Inflammatory macrophage treated with lipopolysaccharide for 4 hours (primary cell): ENCODE measurements at places on chromosomes 6 and 20.

DNA sequence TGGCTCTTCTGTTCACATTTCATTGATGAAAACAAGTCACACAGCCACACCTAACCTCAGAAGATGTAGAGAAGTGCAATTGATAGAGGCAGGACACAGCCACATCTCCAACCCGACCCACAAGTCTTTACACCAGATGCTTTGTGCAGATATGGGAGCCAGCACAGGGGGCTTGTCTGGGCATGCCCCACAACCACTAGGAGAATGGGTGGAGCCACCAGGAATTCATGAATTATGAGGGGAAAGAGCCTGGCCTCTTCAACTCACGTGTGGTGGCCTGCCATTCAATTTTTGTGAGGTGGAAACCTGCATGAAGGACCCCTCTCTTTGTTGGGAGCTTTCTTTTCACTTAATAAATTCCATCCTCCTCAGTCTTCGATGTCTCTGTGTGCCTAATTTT is 79.1 kb downstream of the OGFRL1 start:
- DNase-seq: no peak

DNA sequence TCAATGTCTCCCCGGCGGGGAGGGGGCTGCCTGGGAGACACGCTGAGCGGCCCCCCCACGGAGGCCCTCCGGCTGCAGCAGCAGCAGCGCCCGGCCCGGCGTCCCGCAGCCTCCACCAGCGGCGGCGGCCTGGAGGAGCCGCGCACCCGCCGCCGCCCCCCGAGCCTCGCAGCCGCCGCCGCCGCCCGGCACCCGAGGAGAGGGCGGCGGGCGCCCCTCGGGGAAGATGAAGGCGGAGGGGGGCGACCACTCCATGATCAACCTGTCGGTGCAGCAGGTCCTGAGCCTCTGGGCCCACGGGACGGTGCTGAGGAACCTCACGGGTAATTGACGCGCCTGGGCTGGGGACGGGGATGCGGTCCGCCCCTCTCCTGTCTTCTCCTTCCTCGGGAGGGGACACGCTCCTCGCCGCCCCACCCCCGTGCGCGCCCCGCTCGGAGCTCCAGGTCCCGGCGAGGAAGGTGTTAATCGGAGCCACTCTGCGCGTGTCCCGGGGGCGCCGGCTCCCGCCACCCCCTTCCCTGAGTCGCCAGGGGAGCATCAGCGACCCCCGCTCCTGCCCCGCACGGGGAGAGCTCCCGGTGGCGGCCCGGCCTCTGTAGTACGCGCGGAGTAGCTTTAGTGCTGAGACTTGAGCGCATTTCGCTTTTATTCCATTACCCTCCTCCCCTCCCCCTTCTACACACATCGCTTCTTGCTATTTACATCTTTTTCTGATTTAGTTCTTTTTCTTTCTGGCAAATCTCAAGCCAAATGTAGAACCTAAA is 686 bp downstream of the TMEM170B start:
- peak; percentile 27 for DNase-seq

- no peak for DNase-seq
Observed at GRCh38 chr6:158629367-158630221, 14.9 kb downstream of the DYNLT1 start.

- no peak for DNase-seq
Observed at GRCh38 chr6:24689964-24690363, 23.1 kb downstream of the ACOT13 start.

DNA sequence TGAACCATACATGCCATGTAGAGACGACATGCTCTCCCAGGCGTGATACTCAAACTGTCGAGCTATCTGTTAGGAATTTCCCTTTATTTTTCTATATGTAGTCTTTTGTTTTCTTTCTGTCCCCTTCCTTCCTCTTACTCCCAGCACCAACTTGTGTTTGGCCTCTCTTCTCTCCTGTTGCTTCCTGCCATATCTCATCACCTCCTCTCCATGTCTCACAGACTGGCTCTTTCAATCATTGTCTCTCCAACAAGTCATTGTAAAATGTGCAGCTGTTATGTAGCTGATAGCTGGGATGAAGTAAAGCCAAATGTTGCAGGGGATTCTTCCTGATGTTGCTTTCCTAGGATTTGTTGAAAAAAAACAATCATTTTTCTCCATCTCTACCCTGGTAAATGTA is 234.5 kb downstream of the TMEM242 start:
- DNase-seq: no peak

- DNase-seq: no peak
Observed at GRCh38 chr6:111725446-111726112, 119.9 kb upstream of the TRAF3IP2 start.

GRCh38 chr6:44047179-44047546 is 80.1 kb downstream of the MRPL14 start:
- DNase-seq: no peak

GRCh38 chr6:53205778-53206177 is 57.1 kb upstream of the GCM1 start:
- DNase-seq: no peak

DNA sequence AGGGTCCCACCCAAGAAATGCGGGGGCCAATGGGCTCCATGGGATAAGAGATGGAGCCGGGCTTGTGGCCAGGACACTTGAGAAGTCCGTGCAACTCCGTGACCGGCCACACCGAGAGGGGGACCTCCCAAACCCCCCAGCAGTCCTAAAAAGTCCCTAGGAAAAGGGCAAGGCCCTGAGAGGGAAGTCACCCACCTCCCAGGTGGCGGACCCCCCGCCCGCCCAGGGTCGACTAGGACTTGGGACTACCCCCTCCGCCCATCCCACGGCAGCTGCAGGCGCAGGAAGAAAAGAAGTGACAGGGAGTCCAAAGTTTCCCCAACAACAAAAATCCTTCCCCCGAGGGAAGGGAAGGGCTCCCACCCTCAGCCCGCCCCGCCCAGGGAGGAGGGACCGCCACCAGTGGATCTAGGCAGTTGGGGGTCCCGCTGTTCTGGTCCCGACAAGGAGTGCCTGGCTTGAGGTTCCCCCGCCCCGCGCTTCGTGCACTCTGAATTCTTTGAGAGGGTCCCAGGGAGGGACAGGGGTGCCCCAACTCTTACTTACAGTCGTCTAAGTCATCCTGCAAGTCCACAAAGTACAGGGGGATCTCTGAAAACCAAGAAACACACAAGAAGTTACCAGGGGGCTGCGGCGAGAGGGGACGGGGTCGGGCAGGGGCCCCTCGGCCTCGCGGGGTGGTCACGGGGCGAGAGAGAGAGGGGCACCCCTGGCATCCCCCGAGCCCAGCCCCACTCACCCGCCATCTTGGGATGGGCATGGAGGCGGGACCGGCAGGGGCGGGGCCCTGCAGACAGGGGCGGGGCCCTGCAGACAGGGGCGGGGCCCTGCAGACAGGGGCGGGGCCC is 611 bp upstream of the RAB22A start:
- DNase-seq: peak; percentile 63

GRCh38 chr6:82959385-82959941 is 106.2 kb downstream of the UBE3D start:
- no peak for DNase-seq

DNA sequence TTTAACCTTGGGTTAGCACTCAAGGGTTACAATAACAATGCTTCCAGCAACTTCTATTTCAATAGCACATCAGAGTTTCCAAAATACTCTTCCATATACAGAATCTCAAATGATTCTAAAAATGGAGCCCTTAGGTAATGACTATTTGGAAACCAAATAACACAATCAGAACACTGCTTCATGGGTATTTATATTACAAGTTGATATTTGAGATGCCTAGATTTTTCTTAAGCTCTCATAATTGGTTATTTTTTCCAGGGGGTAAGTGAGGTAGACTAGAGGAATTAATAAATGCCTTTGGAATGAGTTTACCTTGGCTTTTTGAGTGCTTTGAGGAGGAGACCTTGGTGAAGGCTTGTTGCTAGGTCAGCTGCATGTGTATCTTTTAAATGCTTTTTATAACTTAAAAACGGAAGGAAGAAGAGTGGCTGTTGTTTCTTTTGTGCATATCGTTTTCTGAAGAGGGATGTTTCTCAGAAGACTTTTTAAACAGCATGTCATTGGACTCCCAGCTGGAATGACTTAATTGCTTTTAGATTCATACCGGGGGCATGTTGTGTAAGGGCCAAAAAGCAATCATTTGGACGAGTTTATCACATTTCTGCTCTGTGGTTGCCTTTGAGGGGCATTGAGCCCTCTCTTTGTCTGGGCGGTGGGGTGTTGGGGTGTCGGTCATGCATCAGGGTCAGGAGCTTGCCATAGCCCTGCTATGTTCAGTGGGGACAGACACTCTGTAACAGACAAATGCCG is 186.0 kb downstream of the DTNBP1 start:
- no peak for DNase-seq

DNA sequence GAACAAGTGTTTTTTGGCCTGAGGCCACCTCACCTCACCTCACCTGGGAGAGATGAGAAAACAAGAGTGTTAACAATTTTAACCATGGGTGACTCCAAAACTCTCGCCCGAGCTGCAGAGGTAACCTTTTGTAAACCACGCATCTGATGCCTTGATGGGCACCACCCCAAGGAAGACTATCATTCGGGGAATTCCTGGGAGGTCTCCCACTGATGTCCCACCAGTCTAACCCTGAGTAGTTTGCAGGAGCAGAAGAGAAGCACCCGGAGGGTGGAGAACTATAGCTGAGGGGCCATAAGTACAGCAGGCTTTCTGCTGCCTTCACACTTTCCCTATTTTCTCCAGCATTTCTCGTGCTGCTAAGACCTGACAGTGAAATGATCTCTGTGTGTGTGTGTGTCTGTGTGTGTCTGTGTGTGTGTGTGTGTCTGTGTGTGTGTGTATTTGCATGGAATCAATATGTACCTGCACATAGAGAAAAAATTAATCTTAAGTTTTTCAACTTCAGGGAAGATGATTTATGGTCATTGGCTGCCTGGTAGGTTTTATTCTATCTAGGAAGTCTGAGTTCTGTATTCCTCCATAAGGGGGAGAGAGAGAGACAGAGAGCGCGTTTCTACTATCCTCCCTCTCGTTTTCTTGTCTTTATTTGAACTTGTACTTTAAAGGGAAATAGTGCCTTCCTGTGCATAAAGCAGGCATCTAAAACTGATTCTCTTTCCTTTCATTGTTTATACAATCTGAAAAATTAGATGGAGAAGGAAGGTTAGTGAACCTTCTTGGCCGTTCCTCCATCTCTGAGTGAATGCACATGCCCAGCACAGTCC is 75.8 kb downstream of the CAP2 start:
- DNase-seq: no peak

DNA sequence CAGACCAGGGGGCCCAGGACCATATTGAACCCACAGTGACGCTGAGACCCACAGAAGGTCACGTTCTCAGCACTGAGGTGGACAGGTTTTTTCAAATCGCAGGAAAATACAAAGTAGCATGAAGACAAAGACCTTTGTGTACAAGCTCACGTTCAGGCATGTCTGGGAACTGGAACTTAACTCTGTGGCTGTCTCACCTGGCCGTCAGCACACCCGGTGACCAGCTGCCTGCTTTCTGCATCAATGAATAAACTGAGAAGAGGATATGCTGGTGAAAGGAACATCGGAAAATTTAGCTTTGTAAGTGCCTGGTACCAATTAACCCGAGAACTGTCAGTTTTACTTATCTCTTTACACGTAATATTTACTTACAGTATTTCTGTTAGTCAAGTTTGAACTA is 36.5 kb downstream of the WDR27 start:
- DNase-seq: no peak

- DNase-seq: no peak
Observed at GRCh38 chr6:6191909-6192308, 128.6 kb downstream of the F13A1 start.

DNA sequence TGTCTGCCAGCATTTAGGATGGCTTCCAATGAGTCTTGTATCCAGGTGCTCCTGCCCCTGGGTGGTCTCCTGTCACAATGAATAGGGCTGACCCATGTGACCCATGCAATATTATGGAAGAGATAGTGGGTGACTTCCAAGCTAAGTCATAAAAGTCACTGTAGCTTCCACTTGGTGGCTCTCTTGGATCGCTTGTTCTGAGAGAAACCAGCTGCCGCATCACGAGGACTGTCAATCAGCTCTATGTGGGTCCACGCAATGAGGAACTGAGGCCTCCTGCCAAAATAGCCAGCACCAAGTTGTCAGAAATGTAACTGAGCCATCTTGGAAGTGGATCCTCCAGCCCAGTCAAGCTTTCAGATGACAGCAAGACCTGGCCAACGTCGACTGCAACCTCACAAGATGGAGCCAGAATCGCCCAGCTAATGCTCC is 14.9 kb upstream of the MATN4 start:
- peak; percentile 88 for DNase-seq

DNA sequence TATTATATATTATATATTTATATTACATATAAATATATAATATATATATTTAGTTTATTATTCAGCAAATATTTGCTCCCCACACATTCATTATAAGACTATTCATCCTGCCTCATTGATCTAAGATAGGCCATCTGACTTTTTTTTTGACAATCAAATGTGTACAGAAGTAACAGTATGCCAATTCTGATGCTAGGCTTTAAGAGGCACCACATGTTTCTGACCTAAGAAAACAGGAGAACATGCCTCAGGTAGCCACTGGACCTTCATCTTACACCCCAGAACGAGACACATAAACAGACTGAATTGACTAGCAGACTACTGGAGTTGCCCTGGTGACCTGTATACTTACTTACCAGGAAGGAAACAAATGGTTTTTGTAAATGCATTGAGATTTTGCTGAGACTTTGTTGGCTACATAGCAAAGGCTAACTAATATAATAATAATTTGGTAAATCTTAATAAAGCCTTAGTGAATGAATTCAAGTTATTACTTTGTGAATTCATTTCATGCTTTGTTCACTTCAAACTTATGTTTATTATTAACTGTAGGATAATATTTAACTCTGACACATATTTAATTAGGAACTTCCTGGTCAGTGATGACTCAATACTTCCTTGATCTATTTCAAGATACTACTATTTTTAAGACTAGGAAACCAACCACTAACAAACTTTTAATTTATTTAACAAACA is 13.4 kb upstream of the MYO6 start:
- peak; percentile 19 for DNase-seq

DNA sequence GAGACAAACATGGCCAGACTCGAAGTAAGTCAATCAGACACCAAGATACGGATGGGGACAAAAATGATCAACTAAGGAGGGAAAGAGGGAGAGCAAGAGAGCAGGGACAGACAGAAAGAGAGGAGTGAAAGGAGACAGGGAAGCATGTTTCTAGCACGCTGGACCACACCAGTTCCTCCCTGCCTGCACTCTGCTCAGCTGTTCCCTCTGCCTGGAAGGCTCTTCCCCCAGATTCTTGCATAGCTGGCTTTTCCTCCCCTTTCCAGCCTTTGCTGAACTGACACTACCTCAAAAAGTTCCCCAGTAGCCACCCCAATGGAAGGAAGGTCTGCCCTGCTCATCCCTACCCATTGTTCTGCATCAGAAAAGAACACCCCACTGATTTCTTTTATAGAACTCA is 185.9 kb downstream of the MAFB start:
- no peak for DNase-seq

DNA sequence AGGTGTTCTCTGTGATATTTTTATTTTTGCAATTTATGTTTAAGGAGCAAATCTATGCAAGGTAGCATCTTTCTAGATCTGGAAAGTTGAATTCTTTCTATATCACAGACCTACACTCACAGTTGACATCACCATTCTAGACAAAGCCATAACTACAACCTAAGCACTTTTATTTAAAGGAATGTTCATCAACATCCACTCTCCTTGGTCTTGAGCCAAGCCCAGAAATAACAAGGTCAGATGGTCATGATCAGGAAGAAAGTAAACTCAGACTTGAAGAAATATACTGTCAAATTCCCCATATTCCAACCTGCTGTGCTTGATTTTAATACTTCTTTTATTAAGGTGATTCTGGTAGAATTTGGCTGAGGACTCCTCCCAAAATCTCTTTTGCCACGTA is 32.2 kb downstream of the MMUT start:
- DNase-seq: no peak

GRCh38 chr20:47115694-47116093 is 221.1 kb downstream of the EYA2 start:
- no peak for DNase-seq

- no peak for DNase-seq
Observed at GRCh38 chr6:46097366-46097765, 32.4 kb upstream of the ENPP4 start.
